NCI-H2081 (cell line): ENCODE measurements at places on chromosomes 13 and 19.

DNA sequence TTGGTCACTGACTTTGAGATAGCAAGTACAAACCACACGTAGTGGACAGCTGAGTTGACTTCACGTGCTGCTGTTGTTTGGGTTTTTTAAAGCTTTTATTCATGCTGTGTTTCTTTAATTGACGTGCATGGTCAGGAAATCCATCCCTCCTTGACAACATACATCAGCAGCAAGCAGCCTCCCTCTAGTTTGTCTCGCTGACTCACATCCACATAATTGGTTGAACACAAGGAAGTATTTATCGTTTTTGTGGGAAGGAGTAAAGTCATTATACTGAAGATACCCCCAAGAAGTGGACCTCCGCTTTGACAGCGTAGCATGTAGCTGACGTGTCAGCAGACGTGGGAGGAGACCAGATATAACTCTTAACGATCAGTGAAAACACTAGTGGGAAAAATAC lies 355.8 kb downstream of the MYO16 start:
- DNase-seq = no peak

- no peak for DNase-seq
Measured at GRCh38 chr19:35797663-35798062, 15.0 kb downstream of the PRODH2 start.

DNA sequence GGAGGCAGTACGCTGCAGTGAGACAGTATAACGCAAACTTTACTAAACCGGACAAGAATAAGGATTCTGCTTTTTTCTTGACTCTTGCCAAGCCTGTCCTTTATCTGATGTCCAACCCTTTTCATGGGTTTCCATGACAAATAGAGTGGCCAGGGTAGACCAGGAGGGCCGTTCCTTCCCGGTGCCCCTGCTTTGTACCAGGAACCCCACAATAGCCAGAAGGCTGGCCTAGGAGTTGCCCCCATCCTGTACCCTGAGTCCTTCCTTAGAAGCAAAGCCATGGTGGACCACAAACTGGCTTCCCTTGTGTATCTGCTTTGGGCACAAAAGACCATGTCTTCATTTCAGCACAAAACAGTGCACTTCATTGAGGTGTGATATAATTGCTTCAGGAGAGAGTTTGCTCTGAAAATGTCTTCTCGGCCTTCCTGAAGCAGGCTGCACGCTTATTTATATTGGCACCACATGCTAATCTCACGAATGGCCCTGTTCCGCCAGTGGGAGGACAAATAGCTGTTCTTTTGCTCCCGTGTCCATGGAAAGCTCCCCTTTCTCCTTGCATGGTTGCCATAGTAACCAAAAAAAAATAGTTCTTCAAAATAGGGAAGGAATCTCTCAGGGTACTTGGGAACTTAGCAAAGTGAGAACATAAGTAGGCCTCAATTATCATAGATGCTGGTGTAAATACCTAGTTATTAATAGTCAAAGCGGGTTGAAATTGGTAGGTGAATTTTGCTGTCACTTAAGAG lies 222.1 kb downstream of the ZIC5 start:
- no peak for DNase-seq

DNA sequence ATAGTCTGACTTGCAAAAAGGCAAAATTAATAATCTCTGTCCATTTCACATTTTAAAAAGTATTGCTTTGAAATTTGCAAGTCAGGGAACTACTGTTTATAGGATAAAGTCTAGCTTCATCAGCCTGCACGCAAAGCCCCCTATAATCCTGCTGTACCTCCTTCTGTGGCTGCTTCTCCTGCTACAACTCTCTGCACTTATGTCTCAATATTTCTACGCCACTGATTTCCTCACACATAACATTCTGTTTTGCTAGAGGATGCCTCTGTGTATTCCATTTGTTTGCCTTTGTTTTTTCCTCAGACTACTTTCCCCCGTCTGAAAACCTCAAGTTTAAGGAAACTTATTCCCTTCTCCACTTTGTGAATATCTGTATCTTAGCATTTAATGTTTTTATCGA lies 389.9 kb downstream of the RFC3 start:
- DNase-seq = no peak

GRCh38 chr19:35063940-35064818 lies 22.7 kb downstream of the HPN start:
- DNase-seq = no peak

DNA sequence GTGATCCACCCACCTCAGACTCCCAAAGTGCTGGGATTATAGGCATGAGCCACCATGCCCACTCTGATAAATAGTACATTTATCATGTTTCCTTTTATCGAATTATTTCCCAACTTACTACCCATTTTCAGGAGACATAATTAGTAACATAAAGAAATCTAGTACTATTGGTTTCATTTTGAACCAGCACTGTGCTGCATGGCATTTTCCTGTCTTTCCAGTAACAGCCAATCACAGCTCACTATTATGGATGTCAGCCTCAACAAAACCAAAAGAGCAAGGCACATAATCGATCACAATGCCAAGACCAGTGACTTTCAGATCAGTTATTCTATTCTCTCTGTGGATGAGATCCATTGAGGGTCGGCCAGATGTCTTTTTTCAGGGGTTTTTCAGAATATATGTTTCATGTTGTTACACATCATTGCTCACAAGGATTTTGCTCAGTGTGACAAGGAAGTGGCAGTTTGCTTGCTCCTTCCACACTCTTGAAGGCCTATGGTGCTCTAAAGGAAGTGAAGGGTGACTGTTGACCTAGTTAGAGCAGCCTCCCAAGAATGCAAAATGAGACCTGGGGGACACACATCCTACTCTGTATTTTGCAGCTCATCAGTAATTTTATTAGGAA lies 233.4 kb downstream of the KCNRG start:
- DNase-seq = no peak

- DNase-seq = peak; percentile 7
Measured at GRCh38 chr13:22278336-22278929, 607.6 kb downstream of the FGF9 start.

- no peak for DNase-seq
Measured at GRCh38 chr13:42762251-42762650, 19.1 kb upstream of the FAM216B start.

GRCh38 chr13:98279473-98280175 lies 102.6 kb upstream of the RNF113B start:
- peak; percentile 91 for DNase-seq

- DNase-seq = peak; percentile 84
Measured at GRCh38 chr13:57629821-57630235, 1.7 kb upstream of the PCDH17 start.

GRCh38 chr13:53241891-53242348 lies 213.3 kb downstream of the OLFM4 start:
- DNase-seq = peak; percentile 77

DNA sequence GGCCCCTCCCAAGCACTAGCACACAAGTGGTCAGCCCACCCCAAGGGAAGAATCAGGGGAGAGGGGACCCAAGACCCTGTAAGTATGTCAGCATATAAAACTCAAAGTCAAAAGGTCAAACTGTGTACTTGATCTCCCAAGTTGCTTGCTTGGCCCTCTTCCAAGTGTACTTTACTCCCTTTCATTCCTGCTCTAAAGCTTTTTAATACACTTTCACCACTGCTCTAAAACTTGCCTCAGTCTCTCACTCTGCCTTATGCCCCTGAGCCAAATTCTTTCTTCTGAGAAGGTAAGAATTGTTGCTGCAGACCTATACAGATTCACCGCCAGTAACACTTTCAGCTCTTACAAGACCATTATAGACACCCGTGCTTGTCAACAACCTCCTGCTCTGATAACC lies 15.1 kb upstream of the RNASEH2B start:
- DNase-seq = no peak

- no peak for DNase-seq
Measured at GRCh38 chr13:105063676-105064075, 1471.8 kb downstream of the EFNB2 start.

GRCh38 chr13:88294368-88294767 lies 623.2 kb downstream of the SLITRK5 start:
- no peak for DNase-seq

DNA sequence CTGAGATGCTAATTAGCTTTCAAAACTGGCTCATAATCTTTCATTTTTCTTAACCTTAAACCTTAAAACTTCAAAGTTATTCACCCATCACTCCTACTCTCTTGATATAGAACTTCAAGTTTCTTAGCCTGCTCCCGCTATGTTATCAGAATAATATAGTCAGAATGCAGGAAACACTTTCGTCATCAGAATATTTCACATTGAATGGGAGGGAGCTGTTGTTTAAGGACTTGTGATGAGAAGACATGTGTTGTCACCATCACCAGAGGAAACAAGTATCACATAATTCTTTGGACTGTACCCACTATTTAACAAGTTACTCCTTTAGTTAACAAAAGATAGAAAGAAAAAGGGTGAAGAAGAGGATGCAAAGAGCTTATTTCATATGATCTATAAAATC lies 65.0 kb upstream of the FNDC3A start:
- no peak for DNase-seq

GRCh38 chr19:18507727-18508440 lies 14.0 kb downstream of the ELL start:
- DNase-seq = no peak

DNA sequence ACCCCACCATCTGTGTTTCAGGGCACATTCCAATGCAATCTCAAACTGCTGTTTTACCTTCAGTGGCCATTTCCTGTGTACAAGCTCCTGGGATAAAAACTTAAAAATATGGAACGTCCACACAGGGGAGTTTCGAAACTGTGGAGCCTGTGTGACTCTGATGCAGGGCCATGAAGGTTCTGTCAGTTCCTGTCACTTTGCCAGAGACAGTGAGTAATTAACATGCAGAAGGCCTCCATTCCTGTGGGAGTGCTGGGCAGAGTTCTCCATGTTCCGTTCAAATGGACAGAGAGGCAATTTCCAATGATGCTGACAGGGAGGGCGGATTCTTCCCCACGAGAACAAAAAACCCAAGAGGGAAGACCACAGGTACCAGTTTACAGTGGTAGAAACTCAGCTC lies 24.4 kb downstream of the WDR88 start:
- no peak for DNase-seq

DNA sequence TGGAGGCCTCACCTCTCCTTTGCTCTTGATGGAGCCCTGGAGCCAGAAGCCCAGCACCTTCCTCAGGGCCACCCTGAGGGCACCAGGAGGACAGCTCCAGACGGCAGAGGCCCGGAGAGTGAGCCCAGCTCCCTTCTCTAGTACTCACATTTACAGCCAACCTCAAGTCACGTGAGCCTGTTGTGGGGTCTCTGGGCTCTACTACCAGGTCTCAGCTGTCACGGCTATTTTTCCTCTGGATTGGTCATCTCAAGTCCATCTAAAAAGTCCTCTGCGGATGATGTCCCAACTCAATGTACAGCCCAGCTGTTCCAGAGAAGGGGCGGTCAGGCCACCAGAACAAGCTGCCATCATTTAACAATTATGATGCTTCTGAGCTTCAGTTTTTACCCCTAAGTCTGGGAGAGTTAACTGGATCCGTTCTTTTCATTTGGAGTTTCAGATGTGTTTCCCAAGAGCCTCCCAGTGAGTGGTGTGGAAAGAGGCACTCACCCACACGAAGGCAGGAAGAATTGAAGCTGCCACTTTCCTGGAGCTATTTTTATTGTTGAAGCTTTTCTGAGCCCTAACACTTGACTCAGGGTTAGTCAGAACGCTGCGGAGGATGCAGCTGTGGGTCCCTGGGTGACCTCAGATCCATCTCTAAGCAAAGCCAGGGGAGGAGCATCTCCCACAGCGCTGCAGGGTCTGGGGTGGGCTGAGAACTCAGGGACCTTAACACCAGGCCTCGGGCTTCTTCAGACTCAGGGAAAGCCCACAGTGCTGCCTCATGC lies 143.5 kb upstream of the UBL3 start:
- no peak for DNase-seq

GRCh38 chr13:40927929-40928328 lies 91.2 kb downstream of the ELF1 start:
- DNase-seq = no peak

GRCh38 chr13:25541434-25542123 lies 169.8 kb downstream of the ATP8A2 start:
- DNase-seq = no peak
